Naive B cell (primary cell): ENCODE measurements at places on chromosomes 6 and 20. TPM values are rescaled to one million over a fixed set of nuclear protein-coding genes. Genes with fewer than 3 reads are reported as not detected.

The ZNF343 gene
- not detected for polyA plus RNA-seq

- no peak for DNase-seq
- H3K27ac ChIP-seq = no peak overlapping the region
- H3K4me1 ChIP-seq = peaks cover 14% of the 10 kb centered on the region
- H3K36me3 ChIP-seq = no peaks in the 10 kb centered on the region
- peak overlapping the region; percentile 72 for H3K4me3 ChIP-seq
These were observed 635 bp upstream of the ELOVL2 start for GRCh38 chr6:11044712-11045167.

- DNase-seq = no peak
- no peaks in the 10 kb centered on the region for H3K27me3 ChIP-seq
- no peaks in the 10 kb centered on the region for H3K4me1 ChIP-seq
- H3K27ac ChIP-seq = peak overlapping the region; percentile 62
These were observed 155.8 kb downstream of the MBOAT1 start for GRCh38 chr6:20056350-20056992.

GRCh38 chr6:21750575-21750974 is 157.0 kb downstream of the SOX4 start:
- H3K27ac ChIP-seq = no peak overlapping the region
- DNase-seq = no peak
- H3K4me1 ChIP-seq = peaks cover 3% of the 10 kb centered on the region
